Activated gamma-delta T cell (primary cell): ENCODE measurements at places on chromosomes 12 and 14.

GRCh38 chr12:100795174-100795799, 711 bp downstream of the ANO4 start:
- no peak for DNase-seq

DNA sequence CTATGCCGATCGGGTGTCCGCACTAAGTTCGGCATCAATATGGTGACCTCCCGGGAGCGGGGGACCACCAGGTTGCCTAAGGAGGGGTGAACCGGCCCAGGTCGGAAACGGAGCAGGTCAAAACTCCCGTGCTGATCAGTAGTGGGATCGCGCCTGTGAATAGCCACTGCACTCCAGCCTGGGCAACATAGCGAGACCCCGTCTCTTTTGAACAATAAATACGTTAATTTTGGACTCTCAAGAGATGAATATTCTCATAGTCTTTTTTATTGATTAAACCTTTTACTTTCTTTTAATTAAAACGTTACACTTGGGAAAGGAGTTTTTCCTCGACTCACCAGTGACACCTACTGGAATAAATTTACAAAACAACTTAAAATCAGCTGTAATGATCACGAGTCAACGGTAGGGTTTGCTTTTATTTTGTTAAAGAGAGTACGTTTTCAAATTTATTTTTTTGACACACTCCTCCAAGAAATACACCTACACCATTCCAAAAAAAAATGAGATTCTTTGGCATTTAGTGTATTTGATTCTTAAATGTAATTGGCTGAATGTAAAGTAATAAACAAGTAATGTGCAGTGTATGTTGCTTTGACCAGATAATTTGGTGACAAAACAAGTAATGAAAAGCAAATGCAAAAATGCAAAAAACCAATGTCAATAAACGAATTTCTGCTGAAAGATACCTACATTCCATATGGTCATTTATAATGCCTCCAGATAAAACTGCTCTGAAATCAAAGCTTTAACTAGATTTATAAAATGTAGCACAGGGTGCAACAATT, 687 bp upstream of the RPS29 start:
- no peak for DNase-seq

- DNase-seq = no peak
Observed at GRCh38 chr12:3219233-3219632, 142.1 kb downstream of the TSPAN9 start.

- no peak for DNase-seq
Observed at GRCh38 chr12:46671102-46671501, 154.7 kb downstream of the SLC38A4 start.

DNA sequence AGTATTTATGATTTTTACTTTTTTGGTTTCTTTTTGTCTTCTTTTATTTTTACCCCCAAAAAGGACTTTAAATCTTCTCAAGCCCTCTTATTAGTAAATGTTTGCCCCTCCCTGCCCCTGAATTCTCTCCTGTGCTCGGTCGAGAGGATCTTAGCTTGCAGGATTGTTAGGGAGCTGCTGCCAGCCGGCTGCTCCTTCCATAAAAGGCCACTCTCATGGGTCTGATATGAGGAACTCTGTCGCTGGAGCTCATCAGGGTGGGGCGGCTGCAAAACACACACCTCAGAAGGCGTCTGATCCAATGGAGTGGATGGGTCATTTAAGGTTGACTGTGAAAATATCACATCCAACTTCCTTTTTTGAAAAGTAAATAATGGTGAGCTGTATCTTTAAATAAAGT, 8.5 kb downstream of the LTBR start:
- DNase-seq = no peak

DNA sequence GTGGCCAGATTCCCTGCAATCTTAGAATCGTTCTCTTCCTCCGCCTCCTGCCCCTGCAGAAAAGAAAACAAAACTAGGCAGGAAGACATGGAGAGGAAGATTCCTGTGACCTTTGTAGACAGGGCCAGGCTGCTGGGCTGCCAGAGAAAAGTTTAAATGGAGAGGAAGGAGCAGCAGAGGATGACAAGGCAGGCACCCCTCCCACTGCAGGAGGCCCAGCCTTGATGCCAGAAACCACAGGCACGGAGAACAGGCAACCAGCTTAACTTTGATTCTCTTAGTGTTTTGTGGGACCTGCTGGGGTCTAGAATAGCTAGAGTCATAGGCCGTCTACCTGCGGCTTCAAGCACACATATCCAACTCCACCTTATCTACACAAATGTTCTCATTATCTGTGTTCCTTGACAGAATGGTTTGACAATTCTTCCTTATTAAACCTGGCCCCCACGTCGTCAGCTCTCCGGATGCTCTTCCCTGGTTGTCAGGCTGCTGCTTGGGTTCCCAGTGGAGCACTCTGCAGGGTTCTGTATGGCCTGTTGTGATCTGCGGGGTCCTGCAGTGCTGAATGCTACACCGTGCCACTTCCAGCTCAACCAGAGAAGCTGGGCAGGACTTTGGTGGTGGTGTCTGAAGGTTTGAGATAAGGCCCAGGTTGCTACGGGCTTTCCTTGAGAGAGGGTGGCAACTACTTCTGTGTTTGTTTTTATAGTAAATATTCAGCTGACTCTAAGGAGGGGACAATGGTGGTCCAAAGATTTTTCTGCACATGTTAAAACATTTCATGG, 609.5 kb downstream of the AACS start:
- DNase-seq = no peak

- no peak for DNase-seq
Observed at GRCh38 chr12:55072083-55072482, 52.3 kb downstream of the NEUROD4 start.
